Activated CD4-positive, alpha-beta memory T cell treated with anti-CD3 and anti-CD28 coated beads, Interleukin-2, amount 10 ng/mL, durations not matched to agents 7 days and 5 days (primary cell): ENCODE measurements at places on chromosomes 2 and 18. TPM values are rescaled to one million over a fixed set of nuclear protein-coding genes. Genes with fewer than 3 reads are reported as not detected.

Gene MCM6
- total RNA-seq: 130 TPM

Gene SOWAHC
- 0.90 TPM for total RNA-seq

- no peak overlapping the region for H3K4me3 ChIP-seq
- H3K27ac ChIP-seq: no peak overlapping the region
- H3K4me1 ChIP-seq: peaks cover 54% of the 10 kb centered on the region
- peaks cover 2% of the 10 kb centered on the region for H3K36me3 ChIP-seq
- DNase-seq: no peak
Observed at GRCh38 chr2:101770726-101771125, 73.2 kb downstream of the MAP4K4 start.

DNA sequence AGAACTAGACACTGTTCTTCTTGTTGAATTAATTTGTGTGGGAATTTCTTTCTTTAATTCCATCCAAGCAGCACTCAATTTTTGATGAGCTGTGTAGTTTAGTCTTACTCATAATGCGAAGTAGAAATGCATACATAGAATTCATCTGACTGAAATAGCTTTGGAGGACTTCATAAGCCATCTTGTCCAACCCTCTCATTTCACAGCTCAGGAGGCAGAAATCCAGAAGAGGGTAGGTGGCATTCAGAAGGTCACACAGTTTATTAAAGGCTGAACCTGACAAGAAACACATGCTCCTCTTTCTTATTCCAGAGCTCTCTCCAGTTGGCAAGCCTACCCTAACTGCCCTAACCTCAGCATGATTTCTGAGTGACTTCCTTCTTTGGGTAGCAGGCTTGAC, 169.2 kb upstream of the NOSTRIN start:
- no peaks in the 10 kb centered on the region for H3K36me3 ChIP-seq
- no peak overlapping the region for H3K27ac ChIP-seq
- H3K4me3 ChIP-seq: no peak overlapping the region
- no peak for DNase-seq

DNA sequence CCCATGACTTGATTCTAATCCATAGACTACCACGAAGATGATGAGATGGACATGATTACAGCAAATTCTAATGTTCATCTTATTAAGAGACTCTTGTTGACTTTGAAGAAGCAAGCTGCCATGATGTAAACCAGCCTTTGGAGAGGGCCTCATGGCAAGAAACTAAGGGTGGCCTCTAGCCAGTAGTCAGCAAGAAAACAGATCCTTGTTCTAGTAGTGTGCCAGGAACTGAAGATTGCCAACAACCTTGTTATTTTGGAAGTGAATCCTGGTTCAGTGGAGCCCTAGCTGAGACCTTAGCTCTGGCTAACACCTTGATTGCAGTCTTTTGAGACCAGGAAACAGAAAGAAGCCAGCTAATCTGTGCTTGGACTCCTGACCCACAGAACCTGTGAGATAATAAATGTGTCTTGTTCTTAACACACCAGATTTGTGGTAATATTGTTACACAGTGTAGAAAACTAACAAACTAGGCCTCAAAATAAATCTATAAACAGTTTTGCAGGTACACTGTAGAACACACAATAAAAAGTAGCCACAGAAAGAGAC, 10.0 kb downstream of the PHOSPHO2 start:
- H3K4me1 ChIP-seq: no peaks in the 10 kb centered on the region
- H3K27ac ChIP-seq: no peak overlapping the region
- no peak for DNase-seq
- no peak overlapping the region for H3K4me3 ChIP-seq
- no peaks in the 10 kb centered on the region for H3K27me3 ChIP-seq

GRCh38 chr18:45940724-45941123, 26.4 kb downstream of the EPG5 start:
- H3K27me3 ChIP-seq: no peaks in the 10 kb centered on the region
- H3K36me3 ChIP-seq: peaks cover 72% of the 10 kb centered on the region
- no peak overlapping the region for H3K4me3 ChIP-seq
- H3K27ac ChIP-seq: no peak overlapping the region
- H3K4me1 ChIP-seq: peaks cover 17% of the 10 kb centered on the region

- no peak overlapping the region for H3K4me3 ChIP-seq
- H3K27ac ChIP-seq: no peak overlapping the region
- DNase-seq: no peak
Observed at GRCh38 chr2:10162586-10163497, 40.3 kb downstream of the RRM2 start.

DNA sequence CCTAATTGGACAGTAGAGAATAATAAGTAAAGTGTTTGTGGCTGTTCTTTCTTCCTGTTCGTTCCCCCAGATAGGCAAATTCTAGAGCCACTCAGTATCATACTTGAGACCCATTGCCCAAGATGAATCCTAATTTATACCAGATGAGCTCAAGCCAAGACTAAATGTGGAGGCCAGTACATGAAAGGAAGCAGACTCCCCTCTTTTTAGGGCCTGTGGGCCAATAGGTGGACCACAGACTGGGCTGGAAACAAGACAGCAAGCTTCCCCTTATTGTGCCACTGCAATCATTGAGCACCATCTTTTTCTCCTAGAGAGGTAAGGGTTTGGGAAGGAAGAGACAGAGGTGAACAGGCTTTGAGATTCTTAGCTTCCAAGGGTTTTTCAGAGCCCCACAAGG, 141.9 kb downstream of the MGAT5 start:
- H3K4me3 ChIP-seq: no peak overlapping the region
- H3K36me3 ChIP-seq: no peaks in the 10 kb centered on the region
- no peaks in the 10 kb centered on the region for H3K27me3 ChIP-seq
